ENCODE measurements at places on chromosomes 2 and 18.
A peak's percentile ranks its signal among the peaks of the same experiment; 100 is the strongest.

DNA sequence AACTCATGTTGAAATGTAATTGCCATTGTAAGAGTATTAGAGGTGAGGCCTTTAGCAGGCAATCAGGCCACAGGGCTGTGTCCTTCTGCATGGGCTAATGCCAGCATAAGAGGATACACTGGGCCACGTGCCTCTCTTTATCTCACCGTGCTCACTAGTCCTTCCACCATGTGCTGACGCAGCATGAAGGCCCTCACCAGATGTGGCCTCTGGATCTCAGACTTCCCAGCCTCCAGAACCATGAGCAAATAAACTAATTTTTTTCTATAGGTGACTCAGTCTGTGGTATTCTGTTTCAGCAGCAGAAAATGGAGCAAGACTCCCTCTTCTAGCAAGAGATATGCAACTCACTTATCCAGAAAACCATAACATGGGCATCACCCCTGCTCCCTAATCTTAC is 149.7 kb upstream of the ZNF236 start:
- no peak for DNase-seq

DNA sequence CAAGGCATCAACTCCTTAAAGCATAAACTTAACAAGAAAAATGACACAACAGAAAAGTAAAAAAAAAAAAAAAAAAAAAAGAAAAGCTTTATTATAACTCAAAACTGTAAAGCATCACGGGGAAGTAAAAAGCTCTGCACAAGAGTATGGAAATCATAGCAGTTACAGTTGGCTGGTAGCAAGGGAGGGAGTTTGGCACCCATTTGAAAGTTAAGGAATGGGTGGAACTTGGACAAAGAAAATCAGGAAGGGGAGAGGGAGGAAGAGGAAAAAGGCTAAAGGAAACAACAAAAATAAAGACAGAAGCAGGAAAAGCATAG is 8.6 kb downstream of the KLF7 start:
- DNase-seq, result no peak

GRCh38 chr2:139083121-139083520 is 302.9 kb upstream of the NXPH2 start:
- no peak for DNase-seq

DNA sequence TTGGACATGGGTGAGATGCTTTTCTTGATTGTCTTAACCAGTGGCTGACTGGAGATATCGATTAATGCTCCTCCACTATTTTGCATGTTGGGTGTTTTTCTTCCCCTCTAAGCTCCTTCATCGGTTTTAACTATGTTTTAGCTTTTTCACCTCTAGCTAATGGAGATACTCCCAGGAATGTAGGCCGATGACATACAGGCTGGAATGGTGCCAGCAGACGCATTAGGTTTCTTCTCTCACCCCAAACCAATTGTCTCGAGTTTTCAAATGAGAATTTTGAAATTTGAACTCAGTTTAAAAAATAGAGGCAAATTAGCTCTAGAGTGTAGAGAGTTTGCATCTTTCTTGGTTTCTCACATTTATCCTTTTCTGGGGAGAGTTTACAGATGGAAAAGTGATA is 247.6 kb downstream of the RPRM start:
- DNase-seq, result no peak

DNA sequence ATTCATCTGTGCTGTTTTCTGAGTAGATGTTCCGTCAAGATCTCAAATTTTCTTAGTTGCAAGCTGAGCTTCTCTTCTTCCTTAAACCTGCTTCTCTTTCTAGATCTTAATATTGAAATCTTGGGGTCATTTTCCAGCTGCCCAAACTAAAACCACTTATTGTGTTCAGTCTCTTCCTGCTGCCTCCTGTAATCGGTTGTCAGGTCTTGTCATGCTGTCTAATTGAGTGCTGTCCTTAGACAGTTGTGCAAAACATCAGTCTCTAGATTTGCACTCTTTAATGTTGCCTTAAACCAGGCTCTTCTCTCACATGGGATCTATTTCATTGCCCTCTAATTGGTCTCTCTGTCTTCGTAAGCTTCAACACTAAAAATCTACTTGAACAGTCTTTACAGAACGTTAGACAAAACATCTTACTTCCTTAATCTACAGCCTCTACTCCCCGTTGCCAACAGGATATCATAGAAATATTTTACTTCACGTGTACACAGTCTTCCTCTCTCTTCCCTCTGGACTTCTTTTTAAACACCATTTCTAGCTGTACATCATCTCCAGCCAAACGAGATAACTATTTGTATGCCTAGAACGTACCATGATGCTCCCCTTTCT is 34.9 kb downstream of the GPD2 start:
- no peak for DNase-seq

GRCh38 chr2:73035899-73036711 is 35.4 kb downstream of the SFXN5 start:
- DNase-seq, result no peak

DNA sequence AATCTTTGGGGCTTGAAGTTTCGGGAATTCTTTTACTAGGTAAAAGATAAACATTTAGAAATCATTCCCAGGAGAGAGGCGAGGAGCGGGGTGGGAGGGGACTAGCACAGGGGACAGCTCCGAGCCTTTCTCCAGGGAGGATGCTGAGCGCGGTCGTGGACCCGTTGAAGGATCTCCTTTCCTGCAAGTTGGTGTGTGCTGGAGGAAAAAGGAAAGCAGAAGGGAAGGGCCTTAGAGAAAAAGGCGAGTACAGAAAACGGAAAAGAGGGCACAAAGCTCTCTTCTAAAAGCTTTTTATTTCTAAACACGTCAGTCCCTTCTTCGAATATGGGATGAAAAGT is 640 bp downstream of the SLC39A6 start:
- no peak for DNase-seq

- no peak for DNase-seq
Measured at GRCh38 chr2:221120643-221121042, 451.5 kb downstream of the EPHA4 start.

- DNase-seq, result no peak
Measured at GRCh38 chr18:60090170-60090569, 190.4 kb downstream of the PMAIP1 start.

- DNase-seq, result no peak
Measured at GRCh38 chr2:20571231-20571630, 79.7 kb downstream of the HS1BP3 start.

DNA sequence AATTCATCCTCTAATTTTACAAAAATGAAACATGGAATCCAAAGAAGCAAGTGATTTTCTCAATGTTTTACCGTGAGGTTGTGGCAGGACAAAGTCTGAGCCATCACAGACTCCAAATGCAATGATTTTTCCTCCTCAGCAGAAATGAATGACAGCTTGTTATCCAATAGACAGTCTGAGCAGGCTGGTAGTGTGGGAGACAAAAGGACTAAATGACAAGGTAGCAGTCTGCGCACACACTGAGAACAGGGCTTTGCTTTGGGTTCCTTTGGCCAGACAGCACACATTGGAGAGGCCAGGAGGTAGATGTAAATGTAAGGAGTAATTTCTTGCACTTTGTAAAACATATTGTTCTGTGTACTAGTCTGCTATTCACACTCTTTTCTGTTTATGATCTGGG is 50.3 kb upstream of the RGPD4 start:
- no peak for DNase-seq

DNA sequence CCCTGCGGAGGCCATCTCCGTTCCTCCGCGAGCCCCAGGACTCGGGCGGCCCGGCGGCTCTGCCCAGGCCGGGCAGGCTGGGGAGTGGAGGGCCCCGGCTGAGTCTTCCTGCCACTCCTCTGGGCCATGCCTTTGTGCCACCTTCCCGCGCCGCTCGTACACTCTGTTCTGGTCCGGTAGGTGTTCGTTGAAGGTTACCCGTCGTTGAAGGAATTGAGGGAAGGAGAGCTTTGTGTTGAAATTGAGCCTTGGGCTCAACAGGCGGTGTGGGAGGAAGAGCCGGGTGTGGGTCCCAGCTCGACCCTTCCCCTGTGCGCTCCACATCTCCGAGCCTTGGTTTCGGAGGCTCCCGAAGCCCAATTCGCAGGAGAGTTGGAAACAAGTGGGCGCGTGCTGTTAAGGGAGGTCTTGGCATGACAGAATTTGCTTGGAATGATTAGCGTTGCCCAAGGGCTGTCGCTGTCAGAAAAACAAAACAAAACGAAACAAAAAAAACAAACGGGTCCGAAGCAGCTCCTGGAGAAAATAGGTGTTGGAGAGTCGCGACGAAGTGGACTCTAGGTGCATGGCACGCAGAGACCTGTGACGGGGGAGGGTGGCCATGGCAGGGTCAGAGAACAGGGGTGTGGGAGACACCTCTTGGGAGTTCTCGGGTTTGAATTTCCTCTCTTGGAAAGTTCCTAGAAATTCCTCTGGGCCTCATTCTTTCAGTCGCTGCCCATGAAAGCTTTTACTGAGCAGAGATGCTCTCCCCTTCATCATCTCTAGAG is 1.2 kb upstream of the MZT2A start:
- DNase-seq, result no peak

GRCh38 chr2:119255760-119256581 is 32.3 kb downstream of the STEAP3 start:
- DNase-seq, result peak; percentile 90

GRCh38 chr2:238938003-238938400 is 90.1 kb downstream of the TWIST2 start:
- no peak for DNase-seq

DNA sequence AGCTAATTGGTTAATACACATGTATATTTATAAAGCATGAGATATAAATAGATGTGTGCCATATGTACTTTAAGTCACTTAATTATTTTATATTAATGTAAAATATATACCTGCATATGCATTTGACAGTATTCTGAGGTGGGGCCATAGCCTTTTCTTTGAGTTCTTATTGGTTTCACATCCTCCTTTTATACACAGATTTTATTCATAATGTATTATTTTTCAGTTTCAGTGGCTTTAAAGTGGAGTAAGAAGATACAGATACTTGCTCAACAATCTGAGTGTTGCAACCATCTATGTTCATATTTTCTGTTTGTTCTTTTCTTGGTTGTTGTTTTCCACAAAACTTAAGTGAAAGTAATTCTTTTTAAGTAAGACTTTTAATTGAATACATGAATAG is 436.5 kb downstream of the RND3 start:
- DNase-seq, result no peak

DNA sequence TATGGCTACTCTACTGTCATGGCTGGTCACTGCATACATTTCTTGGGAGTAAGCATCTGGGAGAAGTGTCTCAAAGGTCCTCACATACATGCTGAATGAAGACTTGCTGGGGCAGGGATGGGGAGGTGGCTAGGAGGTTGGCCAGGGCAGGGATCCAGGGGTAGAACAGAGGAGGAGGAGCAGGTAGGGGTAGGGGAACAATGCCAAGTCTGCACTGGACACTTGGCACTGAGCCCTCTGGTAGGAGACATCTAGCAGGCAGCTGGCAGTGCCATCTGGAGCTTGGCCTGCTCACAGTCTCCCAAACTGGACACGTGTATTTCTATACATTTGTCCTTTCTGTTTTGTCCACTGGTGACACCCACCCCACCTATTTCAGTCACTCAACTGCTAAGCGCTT is 62.7 kb upstream of the REV1 start:
- no peak for DNase-seq

DNA sequence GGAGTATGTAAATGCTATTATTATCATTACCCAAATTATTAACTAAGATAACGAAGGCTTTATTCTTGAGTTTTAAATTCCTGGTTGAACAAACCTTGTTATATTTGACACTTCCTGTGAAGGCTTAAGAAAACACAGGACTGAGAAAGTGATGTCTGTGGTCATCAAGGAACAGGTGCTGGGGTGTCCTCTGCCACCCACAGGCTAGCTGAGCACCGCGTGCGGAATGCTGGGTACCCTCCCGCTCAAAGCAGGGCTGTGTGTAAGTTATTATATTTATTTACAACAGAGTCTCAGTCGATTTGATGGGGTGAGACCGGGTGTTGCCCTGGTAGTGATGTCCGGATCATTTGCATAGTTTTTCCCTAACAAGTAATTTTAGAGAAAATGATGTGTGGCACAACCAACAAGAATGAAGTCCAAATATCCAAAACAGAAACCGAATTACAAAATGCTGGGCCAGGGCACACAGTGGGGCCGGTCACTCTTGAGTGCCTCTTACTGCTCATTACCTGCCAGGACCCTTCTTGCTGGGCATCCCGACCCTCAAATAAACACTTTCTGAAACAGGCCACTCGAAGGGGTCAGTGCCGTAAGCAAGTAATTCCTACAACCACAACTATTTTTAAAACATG is 49.2 kb downstream of the TMEM18 start:
- DNase-seq, result no peak

DNA sequence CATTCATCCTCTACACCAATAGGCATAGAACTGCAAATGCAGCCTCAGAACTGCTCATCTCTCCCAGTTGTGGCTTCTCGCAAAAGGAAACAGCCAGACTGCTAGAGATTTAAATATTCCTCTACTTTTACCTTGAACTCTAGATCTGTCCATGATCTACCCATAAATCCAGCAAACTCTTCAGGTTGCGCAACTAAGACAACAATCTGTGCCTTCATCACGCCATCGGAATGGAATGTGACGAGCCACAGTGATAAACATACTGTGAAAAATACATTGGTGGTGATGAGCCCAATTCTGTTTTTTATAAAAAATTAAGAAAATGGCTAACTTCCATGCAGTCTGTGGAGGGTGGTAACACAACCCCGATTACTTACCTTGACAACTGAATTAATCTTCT is 626.7 kb downstream of the LRRTM4 start:
- DNase-seq, result no peak

DNA sequence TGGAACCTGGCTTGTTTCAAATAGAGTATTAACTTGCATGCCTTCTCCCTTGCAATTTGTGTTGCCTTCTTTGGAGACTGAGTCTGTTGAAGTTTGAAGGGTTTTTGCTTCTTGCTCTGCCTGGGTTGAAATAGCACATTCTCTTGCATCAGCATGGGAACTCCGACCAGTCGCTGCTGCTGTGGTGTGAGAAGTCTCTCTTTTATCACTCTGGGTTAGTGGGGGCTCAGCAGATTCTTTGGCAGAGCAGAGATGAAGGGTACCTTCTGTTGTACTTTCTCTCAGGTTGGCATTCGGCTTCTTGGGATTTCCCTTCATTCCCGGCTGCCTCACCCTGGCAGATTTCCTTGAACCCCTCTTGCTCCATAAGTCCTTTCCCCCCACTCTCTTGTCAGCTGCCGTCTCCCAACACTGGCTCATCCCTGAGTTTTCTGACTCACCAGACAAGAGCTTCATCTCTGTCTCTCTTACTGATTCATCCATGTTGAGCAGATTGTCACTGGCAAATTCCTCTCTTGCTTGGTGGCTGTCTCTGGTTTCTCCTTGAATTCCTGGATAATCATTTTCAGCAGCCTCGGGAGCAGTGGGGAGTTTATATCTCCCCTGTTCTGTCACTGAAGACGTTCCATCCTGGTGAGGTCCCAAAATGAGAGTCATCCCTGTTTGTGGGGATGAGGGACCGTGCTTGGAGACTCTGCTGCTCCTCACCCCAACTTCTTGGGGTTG is 49.9 kb downstream of the ALPK2 start:
- DNase-seq, result peak; percentile 69

DNA sequence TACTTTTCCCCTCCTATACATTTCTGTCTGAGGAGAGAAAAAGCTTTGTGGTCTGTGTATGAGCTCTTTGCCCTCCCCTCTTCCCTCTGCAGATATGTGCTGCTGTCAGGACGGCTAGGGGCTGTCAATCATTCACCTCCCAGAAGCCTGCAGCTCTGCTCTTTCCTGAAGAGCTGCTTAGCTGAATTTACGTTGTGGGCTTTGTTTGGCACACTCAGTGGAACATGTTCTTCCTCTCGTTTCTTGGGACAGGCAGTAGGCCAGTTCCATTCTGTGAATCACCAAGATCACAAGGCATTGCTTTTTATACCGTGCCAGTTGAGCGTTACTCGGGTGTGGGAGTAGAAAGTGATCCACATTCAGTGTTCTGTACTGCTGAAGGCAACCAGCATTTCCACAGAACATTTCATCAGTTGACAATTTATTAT is 136.7 kb downstream of the LAMA3 start:
- peak; percentile 93 for DNase-seq
